Central memory CD4-positive, alpha-beta T cell (primary cell): ENCODE measurements at places on chromosomes 7 and 10.

GRCh38 chr7:147411096-147411495 lies 1179.5 kb upstream of the C7orf33 start:
- no peak for DNase-seq

- no peak for DNase-seq
Observed at GRCh38 chr7:116172353-116172752, 38.0 kb upstream of the TES start.

GRCh38 chr10:73940634-73941221 lies 29.8 kb downstream of the PLAU start:
- DNase-seq = peak; percentile 73

DNA sequence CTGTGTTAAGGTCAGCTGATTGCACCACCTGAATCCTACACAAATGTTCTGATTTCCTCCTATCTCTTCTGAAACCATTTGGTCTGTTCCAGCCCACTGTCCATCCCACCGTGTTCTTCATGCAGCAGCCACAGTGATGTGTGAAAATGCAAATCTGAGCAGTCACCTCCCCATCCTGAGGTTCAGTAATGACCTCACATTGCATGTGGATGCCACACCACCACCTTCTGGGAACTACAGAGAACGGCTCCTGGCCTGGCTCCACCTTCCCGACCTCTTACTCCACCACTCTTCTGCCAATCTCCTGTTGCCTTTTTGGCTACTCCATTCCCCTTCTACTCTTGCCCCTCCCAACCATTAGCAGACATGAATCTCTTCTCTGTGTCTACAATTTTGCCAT lies 244.4 kb downstream of the TNS3 start:
- DNase-seq = no peak

- DNase-seq = no peak
Observed at GRCh38 chr10:13707156-13707881, 120.6 kb downstream of the PRPF18 start.

DNA sequence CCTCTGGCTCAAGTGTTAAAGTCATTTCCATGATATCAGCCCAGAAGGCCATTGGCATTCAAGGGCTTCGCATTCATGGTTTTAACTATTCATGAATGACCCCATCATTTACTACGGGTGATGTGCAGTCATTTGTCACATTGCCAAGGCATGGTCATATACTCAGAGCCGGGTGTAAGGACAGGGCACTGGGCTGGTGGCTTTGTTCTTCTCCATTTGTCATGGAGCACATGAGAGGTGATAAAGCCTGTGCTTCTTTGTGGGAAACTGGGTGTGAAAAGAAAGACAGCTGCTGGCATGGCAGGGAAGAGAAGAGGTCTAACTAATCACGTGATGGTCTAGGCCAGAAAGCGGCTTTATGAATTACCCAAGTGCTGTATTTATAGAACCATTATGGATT lies 132.2 kb upstream of the PLXNA4 start:
- DNase-seq = no peak

DNA sequence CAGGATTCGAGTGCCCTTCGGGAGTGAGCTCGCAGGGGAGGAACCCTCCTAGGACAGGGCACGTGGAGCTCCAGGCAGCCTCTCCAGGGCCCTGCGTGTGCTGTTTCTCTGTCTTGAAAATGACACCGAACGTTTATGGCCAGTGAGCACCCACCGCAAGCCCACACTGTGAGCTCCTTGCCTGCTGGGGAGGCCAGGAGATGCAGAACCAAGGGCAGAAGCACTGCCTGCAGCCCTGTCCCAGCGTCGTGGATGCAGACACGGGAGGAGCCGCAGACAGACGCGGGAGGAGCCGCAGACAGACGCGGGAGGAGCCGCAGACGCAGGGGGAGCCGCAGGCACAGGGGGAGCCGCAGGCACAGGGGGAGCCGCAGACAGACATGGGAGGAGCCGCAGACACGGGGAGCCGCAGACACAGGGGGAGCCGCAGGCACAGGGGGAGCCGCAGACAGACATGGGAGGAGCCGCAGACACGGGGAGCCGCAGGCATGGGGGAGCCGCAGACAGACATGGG lies 314.4 kb downstream of the PTPRN2 start:
- DNase-seq = no peak

DNA sequence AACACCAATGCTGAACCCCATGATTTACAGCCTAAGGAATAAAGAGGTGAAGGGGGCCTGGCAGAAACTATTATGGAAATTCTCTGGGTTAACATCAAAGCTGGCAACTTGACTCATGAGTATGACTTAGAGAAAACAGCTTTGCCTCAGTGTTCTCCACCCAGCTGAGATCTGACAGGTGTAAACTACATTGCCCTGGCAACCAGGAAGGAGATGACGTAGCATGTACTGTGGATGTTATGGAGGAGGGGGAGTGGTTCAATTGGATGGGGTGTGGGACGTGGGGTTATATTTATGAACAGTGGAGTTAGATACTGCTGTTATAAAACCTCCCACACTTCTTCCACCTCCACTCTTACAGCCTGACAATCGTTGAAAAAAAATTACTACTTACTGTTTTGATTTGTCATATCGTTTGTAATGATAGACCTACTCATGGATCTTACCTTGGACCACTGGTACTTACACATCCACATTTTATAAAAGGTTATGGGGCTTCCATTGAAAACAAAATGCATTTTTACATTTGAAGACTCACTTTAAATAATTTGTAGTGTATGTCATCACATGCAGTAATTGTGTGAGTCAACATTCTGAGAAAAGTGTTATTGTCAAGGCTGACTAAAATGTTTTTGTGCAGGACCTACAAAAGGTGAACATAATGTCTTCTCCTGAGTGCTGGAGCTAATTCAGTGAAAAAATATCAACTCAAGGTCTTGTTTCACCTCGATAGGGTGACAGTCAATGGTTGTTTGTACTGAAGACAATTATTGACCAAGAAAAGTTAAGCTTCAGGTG lies 6.4 kb downstream of the OR2F1 start:
- DNase-seq = no peak

GRCh38 chr10:96846395-96846794 lies 14.3 kb downstream of the LCOR start:
- DNase-seq = no peak

GRCh38 chr10:31000867-31001266 lies 30.8 kb downstream of the ZNF438 start:
- no peak for DNase-seq

- DNase-seq = no peak
Observed at GRCh38 chr7:30995536-30995935, 31.8 kb downstream of the GHRHR start.

DNA sequence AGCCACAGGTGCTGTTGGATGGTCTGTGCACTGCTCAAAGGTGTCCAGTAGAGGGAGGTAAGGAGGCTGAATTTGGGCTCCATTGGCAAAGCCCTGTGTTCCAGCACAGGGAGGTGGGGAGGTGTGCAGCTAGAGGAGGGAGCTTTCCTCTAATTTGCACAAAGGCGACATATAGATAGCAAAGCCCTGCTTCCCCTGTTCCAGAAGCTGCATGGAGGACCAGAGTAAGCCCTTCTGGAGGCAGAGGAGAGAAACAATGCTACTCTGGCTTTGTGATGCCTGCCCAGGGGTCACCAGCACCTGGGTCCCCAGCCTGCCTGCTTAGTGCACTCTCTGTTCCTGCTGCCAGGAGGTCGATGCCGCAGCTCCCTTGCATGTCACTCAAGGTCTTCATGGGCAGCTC lies 3.4 kb upstream of the ARHGAP22 start:
- DNase-seq = no peak

- DNase-seq = no peak
Observed at GRCh38 chr10:123554656-123555055, 111.5 kb upstream of the GPR26 start.

DNA sequence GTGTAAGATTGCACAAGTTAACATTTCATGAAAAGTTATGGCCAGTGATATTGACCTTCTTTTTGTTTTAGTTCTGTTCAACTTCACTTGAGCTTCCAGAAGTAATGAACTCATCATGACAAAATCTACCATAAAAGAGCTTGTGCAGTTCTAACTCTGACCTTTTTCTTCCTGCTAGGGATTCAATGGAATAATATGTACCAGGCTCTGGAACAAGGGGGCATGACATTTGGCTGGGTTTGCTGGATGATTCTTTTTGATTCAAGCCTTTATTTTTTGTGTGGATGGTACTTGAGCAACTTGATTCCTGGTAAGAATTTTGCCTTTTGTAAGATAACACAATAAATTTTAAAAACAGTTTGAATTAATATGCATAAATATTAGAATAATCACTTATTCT lies 205.0 kb downstream of the ABCA13 start:
- DNase-seq = no peak

DNA sequence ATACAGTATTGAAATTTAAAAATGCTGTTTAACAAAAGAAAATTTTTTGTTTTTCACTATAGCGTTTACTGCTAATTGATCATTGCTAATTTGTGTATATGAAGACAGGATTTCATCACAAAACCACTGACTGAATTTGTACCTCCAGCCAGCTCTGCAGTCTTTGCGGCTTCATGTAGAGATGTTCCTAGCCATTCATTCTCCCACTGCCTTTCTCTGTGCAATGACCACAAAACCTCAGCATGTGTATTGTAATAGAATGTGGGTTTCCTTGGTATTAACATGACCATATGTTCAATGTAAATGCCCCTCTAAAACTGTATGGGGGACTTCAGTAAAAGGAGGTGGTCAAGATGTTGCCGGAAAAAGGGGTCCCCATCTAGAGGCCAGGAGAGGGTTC lies 81.1 kb upstream of the STEAP1B start:
- no peak for DNase-seq

DNA sequence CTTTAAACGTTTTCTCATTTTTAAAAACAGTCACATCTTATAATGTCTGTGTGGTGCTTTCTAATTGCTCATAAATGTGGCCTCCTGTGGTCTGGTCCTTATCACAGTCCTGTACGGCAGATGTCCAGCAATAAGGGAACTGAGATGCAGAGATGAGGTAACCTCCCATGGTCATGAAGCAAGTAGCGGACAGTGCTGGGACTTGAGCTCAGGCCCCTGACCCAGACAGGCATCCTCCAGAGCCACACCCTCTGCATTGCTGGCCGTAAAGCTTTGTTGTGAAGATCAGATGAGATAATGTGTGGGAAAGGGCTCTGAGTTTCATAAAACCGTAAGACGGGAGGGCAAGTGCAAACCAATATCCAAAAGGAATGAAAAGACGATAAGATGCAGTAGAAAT lies 48.2 kb downstream of the DYNC2I1 start:
- DNase-seq = no peak

DNA sequence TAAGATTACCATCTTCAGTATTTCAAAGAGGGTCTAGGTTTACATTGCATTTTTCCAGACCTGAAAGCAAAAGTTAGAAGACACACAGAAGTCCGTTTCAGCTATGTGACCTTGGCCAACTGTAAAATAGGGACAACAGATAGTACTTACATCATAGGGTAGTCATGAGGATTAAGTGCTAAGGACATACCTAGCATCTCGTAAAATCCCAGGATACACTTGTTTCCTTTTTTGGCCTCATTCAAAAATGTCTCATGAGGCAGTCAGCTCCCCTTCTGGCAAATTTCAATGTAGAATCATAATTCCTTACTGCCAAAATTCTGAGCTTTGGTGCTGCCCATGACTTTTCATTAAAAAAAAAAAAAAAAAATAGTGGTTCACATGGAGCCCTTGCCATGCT lies 6.4 kb upstream of the DUSP5 start:
- DNase-seq = no peak

DNA sequence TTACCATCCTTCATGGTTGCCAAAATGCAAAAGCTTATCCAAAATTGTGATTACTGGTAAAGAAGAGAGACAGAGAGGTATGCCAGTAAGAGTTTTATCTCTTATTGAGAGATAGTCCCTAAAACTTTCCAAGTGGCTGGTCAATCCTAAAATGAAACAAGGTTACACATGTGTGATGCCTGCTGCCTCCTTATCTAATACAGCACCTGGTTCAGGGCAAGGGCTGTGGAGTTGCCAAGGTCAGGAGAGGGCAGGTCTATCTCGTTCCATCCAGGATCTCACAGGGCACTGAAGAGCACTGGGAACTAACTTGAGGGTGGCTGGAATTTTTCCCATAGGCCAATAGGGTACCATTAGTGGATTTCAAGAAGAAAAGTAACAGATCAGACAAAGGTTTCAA lies 18.3 kb downstream of the VOPP1 start:
- DNase-seq = no peak

DNA sequence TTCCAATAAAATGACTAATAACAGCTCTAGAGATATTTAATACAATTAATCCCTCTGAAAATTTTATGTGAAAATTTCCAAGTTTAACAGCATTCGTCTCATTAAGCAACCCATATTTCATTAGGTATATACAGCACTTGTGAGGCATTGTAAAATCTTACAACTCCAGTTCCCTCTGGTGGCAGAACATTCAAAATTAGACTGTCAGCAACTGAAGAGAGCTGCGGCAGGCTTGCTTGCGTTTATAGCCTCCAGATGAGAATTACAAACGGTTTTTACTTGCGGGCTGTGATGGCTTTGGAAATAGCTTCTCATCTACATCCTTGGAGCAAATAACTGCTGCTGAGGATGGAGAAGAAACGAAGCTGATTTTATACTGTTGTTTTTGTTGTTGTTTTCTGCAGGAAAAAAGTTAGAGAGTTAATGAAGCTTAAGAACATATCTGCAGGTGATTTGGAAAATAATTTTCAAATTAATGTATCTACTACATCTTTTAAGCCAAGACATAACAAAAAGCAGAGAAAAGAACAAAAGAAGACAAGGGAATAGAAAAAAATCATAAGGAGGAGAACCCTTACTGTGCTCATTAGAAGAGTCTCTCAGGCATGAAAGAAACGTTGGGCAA lies 171.3 kb downstream of the MAGI2 start:
- no peak for DNase-seq

GRCh38 chr10:78616125-78616695 lies 452.6 kb upstream of the ZMIZ1 start:
- DNase-seq = no peak

GRCh38 chr7:4167385-4167910 lies 514.6 kb upstream of the FOXK1 start:
- no peak for DNase-seq

GRCh38 chr10:117537436-117537903 lies 5.1 kb upstream of the EMX2 start:
- no peak for DNase-seq

GRCh38 chr7:128937647-128938543 lies at the start of gene IRF5:
Gene IRF5, plus strand, starts transcription at chr7:128937927. Its CDS starts 4,155 bp downstream, at chr7:128942082.
- no peak for DNase-seq

- DNase-seq = no peak
Observed at GRCh38 chr10:12701696-12702095, 299.8 kb downstream of the CCDC3 start.

GRCh38 chr7:577741-578370 lies 58.2 kb upstream of the PDGFA start:
- DNase-seq = no peak

DNA sequence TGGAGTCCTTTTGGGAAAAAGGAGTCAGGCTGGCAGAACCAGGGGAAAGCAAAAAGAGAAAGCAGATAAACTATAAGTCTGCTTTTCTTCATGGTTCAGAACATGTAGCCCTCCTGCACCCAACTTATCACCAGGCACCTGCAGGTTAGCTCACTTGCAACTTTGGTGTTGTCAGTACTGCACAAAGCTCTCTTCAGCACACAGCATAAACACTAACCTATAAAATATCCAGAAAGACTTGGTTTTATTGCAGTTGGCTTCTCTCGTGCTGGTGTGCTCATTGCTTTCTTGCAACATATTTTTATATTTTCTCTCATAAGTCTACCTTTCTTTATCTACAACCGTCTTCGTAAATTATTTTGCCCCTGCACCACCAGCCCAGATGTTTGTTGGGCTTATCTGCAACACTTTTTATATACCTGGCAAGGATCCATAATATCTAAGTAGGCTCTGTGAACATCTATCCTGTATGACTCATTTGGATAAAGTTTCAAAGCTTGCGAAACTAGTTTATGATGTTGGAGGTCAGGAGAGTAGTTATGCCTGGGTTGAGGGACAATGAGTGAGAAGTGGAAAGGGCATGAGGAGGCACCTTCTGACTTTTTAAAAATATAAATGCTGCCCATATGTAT lies 164.6 kb downstream of the ANKRD30A start:
- DNase-seq = no peak
